Activated CD4-positive, alpha-beta T cell treated with anti-CD3 and anti-CD28 coated beads for 4 hours (primary cell): ENCODE measurements at places on chromosomes 1 and 21.
A peak's percentile ranks its signal among the peaks of the same experiment; 100 is the strongest.

DNA sequence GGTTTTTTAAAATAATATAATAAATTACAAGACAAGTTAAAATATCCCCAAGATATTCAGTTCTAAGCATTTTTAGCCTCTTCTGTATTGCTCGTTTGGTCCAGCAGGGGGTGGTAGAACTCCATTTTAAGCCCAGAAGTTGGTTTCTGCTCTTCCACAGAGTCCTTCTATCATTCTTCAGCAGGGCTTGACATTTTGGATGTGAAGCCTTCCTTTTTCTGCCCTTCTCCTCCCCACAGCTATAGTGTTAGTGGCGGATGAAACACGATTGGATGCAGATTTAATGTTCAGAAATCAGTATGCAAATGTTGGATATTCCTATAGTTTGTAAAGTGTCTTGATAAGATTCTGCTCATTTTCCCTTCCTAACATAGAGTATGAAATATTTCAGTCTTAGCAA lies 1.4 kb downstream of the NCAM2 start:
- peak; percentile 37 for DNase-seq

DNA sequence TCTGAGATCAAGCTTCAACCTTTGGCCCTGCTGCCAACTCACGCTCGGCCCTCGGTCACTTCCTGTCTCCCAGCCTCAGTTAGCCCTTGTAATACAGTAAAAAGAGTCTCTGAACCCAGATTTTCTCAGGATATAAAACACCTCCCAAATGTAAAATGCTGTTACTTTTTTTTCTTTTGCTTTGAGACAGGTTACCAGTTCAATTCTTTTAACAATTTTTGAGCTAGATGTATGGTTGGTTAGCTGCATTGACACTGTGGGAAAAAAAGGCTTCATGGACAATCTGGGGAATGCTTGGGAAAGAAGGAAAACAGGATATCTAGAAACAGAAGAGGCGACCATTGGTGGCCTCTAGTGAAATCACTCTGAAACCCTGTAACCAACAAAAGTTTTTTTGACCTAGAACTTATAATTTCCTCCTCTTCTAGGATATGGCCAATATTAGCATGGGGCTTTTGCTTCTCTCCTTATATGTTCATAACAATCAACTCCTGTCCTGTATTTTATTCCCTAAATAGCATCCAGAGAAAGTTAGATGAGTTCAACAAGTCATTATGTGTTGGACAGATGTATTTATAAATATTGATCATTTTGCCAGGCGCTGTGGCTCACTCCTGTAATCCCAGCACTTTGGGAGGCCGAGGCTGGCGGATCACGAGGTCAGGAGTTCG lies 1.3 kb downstream of the CMPK1 start:
- no peak for DNase-seq

DNA sequence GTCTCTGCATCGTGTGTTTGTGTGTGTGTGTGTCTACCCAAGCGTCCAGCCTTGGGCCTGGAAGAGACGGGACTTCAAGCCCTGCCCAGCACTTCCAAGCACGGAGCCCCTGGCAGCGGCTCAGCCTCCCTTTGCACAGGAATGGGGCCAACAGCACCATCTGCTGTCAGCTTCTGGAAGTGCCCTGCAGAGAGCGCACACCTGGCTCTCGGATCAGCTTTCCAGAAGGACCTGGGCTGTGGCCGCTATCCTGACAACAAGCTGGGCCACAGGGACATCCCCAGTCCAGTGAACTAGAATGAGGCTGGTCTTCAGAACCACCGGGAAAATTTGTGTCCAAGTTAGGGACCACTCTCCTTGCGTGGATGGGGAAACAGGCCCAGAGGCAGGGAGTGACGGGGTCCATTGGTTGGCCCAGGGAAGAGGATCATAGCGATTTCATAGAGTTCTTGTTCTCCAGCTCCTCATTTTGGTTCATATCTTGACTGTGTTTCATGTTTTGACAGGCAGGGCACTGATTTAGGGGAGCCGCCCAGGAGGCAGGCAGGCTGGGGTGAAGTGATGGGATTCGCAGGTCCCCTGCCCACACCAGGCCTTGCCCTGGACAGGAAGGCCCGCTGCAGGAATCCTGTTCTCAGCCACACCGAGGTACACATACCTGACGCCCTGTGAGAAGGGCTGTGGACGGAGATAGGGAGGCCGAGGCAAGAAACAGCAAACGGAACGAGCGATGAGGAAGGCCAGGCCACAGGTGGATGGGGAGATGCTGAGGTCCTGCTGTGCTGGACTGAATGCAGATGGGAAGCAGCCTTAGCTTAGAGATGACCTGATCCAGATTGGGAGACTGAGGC lies 38.4 kb downstream of the TAS1R2 start:
- peak; percentile 29 for DNase-seq

DNA sequence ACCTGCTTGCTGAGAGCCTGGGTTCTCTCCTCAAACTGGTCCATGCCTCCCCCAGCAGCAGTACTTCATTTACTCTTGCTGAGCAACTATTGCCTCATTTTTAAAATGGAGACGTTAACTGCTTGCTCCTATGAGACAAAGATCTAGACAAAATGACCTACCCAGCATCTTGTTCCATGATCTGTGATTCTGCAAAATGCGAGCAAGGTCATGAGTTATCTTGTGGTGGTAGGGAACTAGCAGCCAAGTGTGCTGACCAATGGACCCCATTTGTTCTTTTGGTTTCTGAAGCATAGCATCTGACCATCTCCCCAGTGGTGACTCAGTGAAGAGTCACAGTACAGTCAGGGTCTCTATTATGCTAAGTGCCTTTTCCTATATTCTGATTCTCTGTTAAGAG lies 40.4 kb downstream of the TBX15 start:
- no peak for DNase-seq

- no peak for DNase-seq
Measured at GRCh38 chr1:81834268-81834667, 33.5 kb downstream of the ADGRL2 start.

- DNase-seq = no peak
Measured at GRCh38 chr1:232844791-232845190, 39.6 kb downstream of the MAP10 start.

DNA sequence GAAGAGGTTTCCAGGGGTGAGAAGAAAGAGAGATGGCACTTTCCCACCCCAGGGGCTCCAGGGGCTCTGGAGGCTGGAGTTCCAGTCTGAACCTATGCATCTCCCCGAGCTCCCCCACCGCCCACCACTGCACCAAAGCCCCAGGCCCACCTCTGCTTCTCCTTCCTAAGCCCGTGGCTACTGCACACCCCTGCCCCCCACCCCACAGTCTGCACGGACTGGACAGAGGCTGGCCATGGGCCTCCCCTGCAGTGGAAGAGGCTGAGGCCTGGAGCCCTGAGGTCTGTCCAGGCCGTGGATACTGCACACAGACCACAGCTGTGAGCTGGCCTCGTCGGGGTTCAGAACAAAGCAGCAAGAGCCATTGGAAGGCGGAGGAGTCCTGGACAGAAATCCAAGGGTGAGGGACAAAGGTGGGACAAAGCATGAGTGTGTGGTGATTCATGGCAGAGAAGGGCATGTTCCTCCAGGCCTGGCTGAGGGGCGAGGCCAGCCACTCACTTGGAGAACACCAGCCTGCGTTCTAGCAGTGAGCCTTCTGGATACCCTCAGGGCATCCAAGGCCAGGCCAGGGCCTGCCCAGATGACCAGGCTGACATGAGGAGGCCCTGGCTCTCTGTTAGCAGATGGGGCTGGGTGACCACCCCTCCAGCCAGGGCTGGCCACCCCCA lies 244.8 kb upstream of the VAMP3 start:
- no peak for DNase-seq

DNA sequence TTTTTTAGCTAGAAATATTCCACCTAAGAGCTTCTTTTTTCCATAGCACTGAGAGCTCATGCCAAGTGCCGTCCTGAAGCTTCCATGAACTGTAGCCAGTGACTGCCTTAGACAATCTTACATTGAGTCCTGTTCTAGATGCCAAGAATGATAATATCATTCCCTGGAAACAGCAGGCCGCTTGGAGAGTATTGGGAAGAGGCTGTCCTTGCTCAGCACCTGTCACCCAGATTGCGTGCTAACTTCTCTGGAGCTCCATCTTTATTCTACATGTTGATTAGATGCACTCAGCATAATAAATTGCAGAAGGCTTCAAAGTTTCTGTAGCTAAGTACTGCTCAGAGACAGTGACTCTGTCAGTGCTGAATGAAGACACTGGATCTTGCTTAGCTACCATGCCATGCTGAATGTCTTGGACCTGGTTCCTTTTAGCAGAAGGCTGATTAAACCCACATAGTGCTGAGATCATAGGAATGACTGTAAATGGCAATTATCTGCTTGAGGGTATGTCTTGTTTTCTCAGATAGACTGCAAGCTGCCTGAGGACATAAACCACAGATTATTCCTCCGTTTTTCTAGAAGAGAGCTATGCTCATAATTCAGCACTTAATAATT lies 83.1 kb upstream of the IRF2BP2 start:
- no peak for DNase-seq

DNA sequence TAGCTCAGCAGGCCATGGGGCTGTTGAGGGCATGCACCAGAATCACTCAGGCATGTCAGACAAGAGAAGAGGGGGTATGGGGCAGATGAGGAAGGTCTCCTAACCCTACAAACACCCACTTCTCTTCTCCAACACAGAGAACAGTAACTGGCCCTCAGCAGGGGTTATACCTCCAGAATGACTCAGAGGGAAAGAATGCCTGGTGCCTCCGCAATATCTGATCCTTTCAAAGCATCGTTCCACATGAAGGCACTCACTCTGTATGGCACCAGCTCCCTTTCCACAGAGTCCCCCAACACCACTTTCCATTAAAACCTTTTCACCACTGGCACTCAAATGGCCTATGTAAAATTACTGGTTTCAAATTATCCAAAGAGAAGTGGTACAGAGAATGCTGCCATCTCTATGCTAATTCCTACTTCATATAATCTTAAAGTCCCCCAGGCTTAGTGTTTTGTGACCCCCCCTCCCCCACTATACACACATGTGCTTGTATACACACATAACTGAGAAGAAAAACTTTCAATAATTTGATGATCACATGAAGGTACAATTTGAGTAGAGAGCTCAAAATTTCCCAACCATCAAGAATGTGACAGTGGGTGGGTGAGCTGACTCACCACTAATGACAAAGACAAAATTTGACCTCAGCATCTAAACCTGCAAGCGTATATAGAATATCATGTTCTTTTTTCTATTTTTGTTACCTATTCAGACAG lies 91.5 kb downstream of the SIPA1L2 start:
- no peak for DNase-seq

DNA sequence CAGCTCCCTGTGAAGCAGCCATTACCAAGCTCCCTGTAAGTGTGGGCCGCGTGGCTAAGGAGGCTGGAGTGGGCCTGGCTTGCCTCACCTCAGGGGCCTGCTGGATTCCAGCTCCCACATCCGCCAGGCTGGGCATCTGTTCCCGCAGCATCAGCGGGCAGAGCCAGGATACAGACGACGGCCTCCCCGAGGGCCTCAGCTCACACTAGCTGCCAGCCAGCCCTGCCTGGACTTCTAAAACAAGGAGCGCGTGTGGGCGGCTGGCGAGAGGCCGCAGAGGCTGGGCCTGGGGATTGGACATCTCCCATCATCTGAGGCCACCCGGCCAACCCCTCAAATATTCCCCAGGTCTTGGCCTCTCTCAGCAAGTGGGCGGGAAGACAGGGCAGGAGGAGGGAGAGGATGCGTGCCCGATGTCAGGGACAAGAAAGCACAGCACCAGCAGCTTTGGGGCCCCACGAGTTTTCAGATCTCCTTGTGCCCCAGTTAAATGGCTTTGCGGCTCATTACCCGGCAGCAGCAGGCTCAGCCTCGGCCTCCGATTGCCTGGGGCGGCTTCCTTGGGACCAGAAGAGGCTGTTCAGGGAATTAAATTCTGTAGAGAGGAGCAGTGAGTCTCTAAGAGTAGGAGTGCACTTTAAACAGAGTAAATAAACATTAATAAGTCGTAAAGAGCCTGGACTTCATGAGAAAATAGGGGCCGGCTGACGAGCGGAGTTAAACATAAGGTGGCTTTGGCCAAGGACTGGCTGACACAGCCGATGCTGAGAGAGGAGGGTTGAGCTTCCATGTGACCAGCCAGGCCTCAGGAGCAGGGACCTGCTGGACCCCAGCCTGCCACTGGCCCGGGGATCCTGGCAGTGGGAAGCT lies 208.9 kb upstream of the C1orf174 start:
- no peak for DNase-seq

DNA sequence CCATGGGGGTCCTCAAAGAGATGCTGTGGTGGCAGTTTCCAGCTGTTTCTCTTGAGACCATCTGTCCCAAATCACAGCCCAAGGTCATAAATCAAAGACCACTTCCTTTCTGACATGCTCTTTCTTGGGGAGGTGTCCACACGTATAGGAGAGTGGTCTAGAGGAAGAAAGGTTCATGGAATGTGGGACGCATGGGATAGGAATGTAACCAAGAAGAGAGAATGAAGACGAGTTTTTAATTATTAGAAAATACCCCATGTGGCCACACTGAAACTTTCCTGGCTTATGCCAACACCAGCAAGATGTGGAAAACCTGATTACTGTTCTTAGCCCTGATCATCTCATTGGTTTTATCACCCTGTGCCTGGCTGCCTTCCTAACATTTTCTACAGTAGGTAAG lies 124.2 kb upstream of the IFFO2 start:
- DNase-seq = no peak

DNA sequence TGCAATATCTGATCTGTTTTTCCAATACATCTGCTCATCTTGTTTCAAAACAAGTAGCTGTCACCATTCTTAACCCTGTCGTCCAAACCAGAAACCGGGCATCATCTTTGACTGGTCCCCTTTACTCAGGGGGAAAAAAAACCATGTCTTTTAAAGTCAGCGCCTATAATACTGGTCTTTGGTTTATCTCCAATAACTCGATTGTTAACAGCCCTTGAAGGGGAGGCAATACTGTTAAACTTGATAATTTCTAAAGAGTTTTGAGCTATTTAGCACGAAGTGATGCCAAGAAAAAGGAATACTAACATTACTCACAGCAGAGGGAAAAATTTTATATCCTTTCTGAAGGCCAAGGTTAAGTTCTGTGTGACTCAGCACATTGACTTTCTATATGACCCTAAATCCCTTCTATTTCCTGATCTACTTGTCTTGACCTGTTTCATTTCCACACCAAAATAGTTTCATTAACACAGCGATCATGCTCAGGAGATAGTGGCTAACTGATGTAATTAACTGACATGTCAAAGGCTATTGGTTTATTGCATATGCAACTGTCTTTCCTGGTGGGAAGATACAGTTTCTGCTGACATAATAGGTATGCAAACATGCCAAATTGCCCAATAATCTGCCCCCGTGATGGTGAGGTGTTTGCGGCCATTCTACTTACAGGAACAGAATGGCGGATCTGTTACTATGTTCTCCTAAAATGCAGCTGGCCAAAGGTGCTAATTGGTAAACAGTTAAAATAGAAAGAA lies 59.1 kb downstream of the NFIA start:
- DNase-seq = no peak

DNA sequence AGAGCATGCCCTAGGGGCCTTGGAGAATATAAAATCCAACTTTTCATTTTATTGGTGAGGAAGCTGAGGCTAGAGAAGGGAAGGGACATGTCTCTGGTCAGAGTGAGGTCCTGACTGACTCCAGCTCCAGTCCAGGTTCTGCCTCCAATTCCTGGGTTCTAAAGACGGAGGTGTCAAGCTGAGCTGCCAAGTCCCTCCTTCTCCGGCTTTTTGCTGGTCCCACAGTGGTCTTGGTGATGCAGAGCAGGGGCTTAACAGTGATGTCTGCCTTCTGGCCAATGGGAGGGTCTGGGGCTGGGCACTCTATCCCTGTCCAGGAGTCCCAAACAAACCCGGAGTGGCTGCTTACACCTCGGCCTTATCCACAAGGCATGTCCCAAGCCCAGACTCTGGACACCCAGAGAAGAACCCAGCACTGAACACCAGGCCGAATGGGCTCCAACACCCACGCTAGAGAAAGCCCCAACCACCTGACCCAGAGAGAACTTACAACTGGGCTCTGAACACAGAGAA lies 104.8 kb downstream of the EBNA1BP2 start:
- no peak for DNase-seq
